ENCODE measurements at places on chromosomes 13 and 19.

GRCh38 chr19:17340871-17341357 is 3.6 kb downstream of the GTPBP3 start:
- DNase-seq: no peak

GRCh38 chr13:110854866-110855265 is 60.0 kb downstream of the ANKRD10 start:
- DNase-seq: no peak

- DNase-seq: no peak
Observed at GRCh38 chr13:38384171-38384570, 34.5 kb downstream of the UFM1 start.

- no peak for DNase-seq
Observed at GRCh38 chr19:567296-567900, 5.0 kb upstream of the BSG start.

DNA sequence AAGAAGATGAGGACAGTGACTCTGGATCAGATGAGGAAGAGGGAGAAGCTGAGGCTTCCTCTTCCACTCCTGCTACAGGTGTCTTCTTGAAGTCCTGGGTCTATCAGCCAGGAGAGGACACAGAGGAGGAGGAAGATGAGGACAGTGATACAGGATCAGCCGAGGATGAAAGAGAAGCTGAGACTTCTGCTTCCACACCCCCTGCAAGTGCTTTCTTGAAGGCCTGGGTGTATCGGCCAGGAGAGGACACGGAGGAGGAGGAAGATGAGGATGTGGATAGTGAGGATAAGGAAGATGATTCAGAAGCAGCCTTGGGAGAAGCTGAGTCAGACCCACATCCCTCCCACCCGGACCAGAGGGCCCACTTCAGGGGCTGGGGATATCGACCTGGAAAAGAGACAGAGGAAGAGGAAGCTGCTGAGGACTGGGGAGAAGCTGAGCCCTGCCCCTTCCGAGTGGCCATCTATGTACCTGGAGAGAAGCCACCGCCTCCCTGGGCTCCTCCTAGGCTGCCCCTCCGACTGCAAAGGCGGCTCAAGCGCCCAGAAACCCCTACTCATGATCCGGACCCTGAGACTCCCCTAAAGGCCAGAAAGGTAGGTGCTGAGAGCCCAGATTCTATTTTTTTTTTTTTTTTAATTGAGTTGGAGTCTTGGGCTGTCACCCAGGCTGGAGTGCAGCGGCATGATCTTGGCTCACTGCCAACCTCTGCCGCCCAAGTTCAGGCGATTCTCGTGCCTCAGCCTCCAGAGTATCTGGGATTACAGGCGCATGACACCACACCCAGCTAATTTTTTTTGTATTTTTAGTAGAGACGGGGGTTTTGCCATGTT is 2.3 kb downstream of the PPP1R15A start:
- peak; percentile 27 for DNase-seq

GRCh38 chr13:66673401-66673800 is 556.7 kb downstream of the PCDH9 start:
- DNase-seq: peak; percentile 36

GRCh38 chr13:113989585-113990300 is 15.9 kb upstream of the C13orf46 start:
- DNase-seq: no peak

GRCh38 chr13:34108410-34108809 is 290.5 kb downstream of the RFC3 start:
- DNase-seq: no peak

- DNase-seq: no peak
Observed at GRCh38 chr13:89796196-89796595, 1551.3 kb upstream of the MIR17HG start.

DNA sequence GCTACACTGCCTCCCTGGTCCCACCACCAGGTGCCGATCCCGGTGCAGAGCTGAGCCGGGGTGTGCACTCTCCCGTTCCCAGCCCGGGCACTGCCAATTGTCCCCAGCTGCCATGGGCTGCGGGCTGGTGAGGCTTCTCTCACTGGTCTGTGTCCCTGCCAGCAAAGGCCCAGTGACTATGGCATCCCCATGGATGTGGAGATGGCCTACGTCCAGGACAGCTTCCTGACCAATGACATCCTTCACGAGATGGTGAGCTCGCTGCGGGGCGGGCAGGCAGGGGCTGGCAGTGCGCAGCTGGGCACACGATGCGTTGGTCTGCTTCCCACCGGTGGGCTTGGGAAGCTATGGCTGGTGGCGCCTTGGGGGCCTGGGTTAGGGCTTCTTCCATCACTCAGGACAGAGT is 14.6 kb downstream of the MPND start:
- no peak for DNase-seq

DNA sequence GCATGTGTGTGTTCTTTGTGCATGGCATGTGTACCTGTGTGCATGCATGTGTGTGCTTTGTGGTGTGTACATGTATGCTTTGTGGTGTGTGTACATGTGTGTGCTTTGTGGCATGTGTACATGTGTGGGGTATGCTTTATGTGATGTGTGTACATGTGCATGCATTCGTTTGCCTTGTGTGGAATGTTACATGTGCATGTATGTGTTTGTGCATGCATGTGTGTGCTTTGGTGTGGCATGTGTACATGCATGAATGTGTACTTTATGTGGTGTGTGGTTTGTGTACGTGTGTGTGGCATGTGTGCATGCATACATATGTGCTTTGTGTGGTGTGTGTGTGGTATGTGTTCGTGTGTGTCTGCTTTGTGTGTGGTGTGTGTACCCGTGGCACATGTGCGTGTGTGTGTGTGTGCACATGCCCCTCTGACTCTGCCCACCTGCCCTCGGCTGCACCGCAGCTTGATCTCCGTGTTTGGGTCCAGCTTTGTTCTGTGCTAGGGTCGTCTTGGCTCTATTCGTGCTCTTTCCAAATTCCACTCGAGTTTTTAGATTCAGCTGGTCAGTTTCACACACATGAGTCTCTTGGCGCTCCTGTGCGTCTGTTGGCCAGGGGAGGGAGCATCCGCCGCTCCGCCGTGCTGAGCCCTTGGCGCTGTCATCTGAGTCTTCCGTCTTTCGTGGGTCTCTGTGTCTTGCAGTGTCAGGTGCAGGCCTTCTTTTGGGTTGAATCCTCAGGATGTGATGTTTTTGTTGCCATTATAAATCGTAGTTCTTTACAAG is 46.5 kb upstream of the TFDP1 start:
- DNase-seq: no peak

DNA sequence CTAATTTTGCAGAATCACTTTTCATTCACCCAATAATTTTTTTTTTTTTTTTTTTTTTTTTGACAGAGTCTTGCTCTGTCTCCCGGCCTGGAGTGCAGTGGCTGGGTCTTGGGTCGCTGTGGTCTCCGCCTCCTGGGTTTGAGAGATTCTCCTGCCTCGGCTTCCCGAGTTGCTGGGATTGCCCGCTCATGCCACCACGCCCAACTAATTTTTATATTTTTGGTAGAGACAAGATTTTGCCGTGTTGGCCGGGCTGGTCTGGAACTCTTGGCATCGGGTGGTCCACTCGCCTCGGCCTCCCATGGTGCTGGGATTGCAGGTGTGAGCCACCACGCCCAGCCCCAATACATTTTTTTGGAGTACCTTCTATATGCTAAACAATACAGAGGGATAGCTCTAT is 1120.0 kb upstream of the ATXN8OS start:
- DNase-seq: no peak

DNA sequence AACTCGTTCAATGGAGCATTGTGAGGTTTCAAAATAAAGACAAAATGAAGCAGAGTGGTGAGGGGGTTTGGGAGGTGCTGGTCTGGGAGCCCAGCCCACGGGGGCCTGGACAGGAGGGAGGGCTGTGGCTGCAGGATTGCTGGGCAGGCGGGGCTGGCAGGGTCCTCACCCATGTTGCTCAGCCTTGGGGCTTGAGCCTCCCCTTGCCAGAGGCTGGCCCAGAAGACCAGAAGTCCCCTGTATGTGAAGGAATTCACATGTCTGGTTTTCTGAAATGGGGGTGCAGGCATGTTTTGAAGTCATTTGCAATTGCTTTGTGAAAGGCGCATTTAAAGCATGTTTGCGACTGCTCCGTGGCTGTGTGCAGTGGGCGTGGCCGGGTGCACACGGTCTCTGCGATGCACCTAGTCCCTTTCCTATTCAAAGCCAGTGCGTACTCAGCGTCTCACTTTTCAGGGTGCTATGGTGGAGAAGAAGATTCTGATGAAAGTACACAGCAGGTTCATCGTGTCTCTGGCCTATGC is 2.3 kb downstream of the GRK1 start:
- no peak for DNase-seq

GRCh38 chr13:24668511-24668910 is 11.7 kb upstream of the ATP12A start:
- DNase-seq: no peak

- DNase-seq: no peak
Observed at GRCh38 chr19:47005873-47006272, 13.8 kb upstream of the NPAS1 start.

DNA sequence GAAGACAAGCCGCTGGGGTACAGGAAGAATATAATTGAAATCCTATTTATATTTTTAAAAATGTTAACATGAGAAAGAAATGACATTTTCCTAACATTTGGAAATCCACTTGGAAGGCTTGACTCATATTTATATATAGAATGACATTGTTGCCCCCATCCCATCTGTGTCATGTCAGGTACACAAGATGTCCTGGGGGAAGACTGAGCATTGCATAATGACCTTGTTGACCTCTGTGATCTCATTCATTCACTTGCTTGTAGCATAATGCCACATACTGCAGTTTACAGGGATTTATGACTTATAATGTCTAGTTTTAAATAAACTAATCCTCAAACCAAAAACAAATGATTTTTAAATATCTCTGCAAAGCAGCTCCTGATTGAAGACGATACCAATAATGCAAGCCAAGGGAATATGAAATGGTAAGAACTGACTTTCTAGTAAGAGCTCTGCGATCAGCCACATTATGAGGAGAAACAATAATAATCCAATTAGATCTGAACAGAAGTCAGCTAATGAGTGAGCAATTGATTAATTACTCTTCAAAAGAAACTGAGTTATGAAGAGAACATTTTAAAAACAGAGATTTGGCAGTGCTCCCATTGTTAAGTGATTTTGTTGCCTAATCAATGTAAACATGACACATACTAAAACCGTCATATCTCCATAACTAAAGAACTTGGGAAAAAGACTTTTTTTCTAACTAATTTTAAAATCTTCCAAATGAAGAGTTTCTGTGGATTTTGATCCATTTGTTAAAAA is 21.2 kb upstream of the VWA8 start:
- DNase-seq: no peak

- no peak for DNase-seq
Observed at GRCh38 chr13:40189898-40190630, 476.4 kb downstream of the FOXO1 start.

- DNase-seq: no peak
Observed at GRCh38 chr19:38099966-38100365, 124.1 kb downstream of the DPF1 start.

DNA sequence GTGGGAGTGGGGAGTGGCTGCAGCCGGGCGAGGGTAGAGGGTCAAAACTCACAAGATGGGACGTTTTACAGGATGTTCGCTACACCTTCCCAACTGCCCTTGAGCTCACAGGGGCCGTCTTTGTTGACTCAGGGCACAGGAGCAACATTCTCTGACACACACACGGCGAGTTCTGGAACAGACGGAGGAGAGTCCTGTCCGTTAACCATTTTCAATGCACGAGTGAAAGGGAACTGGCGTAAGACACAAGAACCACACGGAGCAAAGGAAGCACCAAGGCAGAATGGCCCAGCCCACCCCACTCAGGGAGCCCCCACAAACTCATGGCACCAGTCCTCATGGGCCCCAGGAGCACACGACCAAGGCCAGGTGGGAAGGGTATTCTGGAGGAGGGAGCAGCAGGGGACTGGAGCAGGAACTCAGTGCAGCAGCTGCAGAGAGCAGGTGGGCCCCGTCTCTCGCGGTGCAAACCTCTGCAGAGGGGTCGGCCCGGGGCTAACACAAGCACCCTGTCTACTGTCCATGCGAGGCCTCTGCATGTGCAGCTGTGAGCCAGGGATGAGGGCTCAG is 37.9 kb upstream of the ISYNA1 start:
- no peak for DNase-seq
